ENCODE measurements at places on chromosomes 7 and 10.

DNA sequence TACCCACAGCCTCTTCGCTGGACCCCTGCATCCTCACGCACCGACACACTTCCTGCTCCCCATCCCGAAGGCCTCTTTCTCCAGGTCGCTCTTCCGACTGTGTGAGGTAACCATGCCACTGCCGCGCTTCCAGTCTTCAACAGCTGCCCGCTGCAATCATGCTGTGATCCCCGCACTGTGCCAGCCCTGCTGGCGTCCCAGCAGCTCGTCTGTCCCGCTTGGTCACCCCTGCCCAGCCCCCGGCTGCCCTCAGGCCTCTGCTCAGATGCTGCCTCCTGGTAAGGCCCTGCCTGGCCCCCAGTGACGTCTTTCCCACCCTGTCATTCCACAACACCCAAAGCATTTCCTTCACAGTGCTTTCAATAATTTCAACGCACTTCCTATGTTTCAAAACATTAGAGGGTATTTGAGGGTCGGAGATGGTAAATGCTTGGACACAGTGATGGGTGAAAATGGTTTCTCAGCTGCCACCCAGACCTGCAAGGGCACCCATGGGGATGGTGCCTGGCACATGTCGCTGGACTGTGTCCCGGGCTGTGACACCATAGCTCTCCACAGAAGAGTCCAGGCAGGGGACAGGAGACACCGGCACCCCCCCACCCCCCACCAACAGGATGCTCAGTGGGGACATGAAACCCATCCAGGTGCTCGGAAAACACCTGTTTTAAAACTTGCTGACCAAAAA is 125.2 kb downstream of the MAD1L1 start:
- DNase-seq, result no peak

DNA sequence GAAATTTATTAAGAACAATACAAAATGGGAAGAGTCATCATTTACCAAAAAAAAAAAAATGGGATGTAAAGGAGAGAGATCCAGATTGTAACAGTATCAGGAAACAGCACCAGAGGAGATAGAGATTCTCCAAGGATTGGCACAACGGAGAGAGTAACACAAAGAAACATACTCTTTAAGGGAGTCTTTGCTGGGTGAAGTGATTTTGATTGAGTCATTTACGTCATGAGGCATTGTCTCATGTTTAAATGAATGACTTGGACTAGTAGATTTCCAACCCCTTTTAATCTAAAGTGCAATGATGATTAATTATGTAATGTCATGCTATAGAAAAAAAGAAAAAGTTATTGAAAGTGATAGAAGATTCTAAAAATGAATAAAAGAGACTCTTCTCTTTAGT is 68.8 kb downstream of the ITGB8 start:
- peak; percentile 17 for DNase-seq

DNA sequence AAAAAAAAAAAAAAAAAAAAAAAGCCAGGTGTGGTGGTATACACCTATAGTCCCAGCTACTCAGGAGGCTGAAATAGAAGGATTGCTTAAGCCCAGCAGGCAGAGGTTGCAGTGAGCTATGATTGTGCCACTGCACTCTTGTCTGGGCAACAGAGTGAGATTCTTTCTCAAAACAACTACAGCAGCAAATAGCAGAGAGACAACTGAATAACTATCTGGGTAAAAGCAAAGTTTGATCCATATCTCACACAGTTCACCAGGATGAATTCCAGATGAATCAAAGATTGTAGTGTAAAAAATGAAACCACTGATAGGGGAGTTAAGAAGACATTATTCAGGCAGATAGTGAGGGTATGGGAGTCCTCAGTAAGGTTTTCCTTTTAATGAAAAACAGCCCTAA is 11.4 kb upstream of the NUB1 start:
- no peak for DNase-seq

- no peak for DNase-seq
Measured at GRCh38 chr10:7411671-7412128, 866 bp upstream of the SFMBT2 start.

GRCh38 chr10:7233259-7233991 is 177.4 kb downstream of the SFMBT2 start:
- no peak for DNase-seq

GRCh38 chr7:10718768-10719167 is 254.9 kb upstream of the PHF14 start:
- DNase-seq, result no peak

DNA sequence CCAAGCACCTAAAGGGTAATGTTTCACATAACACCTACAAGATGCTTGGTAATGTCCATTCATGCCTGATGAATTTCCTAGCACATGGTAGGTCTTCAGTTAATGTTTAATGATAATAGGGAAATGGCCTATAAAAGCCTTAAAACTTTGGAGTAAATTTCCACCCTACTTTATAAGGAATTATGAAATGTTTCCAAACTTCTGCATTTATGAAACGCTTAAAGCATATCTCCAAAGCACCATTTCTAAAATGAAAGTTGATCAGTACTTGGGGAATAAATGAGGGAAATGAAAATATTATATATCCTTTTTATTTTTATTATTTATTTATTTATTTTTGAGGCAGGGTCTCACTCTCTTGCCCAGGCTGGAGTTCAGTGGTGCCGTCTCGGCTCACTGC is 51.8 kb downstream of the INPP5F start:
- no peak for DNase-seq

DNA sequence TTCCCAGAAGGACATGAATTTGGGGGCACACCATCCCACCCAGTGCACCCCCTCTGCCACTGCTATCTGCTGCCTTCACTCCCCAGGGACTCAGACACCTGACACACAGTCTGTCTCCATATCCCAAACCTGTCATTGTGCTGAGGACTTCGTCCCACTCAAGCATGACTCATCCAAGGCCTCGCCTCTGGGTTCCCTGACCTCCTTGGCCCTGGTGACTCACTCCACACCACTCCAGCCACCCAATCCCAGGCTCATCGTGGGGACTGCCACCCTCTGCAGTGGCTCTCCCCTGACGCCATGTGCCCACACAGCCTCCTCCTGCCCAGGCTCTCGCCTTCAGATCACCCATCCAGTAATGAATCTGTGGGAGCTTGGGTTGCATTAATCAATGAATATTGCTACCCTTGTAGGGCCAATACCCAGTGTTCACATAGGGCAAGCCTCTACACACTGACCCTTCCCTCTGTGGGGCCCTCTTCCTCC is 6.6 kb upstream of the INSIG1 start:
- peak; percentile 66 for DNase-seq

DNA sequence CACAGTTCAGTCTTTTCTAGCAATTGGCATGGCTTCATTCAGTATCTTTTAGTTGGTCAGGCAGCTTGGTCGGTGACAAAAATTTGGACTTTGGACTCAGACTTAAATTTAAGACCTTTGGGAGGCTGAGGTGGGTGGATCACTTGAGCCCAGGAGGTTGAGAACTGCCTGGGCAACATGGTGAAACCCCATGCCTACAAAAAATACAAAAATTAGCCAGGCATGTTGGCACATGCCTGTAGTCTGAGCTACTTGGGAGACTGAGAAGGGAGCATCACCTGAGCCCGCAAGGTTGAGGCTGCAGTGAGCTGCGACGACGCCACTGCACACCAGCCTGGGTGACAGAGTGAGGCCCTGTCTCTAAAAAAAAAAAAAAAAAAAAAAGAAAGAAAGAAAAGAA is 19.5 kb upstream of the ITPRID1 start:
- DNase-seq, result no peak

DNA sequence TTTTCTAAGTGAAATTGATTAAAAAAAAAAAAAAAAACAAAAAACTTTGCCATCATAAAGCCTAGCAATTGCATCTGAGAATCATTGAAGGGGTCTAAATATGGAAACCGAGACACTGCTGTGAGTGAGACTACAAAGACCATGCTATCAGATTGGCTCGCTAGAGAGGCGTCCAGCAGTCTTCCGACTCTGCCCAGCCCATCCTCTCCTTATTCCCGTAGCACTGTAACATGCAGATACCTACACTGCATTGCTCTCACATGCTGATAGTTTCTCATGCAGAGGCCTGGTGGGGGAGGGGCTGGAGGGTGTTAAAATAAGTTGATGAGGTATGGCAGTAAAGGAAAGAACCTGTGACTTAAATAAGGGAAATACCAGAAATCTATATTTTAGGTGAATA is 130.7 kb downstream of the NRF1 start:
- DNase-seq, result no peak

GRCh38 chr7:138001529-138002095 is at the start of gene CREB3L2:
Gene CREB3L2, minus strand, starts transcription at chr7:138002086. Its CDS starts 381 bp downstream, at chr7:138001705.
- peak; percentile 57 for DNase-seq

DNA sequence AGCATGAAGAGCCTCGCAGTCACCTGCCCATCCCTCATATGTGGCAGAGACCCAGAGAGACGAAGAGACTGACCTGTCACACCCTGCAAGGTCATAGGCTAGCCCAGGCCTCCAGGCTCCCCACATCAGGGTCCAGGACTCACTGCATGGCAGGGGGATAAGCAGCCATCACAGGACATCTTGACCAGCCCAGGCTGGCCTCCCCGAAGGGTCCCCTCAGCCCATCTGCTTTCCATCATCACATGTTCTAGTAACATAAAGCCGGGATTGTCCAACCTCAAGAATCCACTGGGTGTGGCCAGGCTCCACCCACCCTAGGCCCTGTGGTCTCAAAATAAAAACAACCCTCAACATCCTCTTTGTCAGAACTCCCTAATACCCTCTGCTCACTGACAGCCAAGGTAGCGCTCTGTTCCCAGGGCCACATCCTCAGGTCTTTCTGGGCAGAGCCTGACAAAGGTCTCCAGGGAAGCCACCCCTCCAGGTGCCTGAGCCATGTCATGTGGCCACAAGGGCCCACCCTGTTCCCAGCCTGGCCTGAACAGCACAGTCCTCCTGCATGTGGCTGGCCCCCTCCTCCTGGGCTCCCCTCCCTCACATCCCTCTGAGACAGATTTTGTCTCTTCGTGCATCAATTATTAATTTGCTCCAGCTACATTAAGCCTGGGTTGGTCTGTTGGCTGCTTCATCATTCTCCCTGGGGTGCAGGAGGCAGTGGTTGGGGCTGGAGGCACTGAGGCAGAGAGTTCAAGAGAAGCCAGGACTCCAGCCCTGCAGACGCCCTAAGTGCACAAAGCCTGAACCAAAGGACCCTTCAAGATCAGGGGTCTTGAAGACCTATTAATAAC is 131.8 kb upstream of the UNC5B start:
- DNase-seq, result no peak

DNA sequence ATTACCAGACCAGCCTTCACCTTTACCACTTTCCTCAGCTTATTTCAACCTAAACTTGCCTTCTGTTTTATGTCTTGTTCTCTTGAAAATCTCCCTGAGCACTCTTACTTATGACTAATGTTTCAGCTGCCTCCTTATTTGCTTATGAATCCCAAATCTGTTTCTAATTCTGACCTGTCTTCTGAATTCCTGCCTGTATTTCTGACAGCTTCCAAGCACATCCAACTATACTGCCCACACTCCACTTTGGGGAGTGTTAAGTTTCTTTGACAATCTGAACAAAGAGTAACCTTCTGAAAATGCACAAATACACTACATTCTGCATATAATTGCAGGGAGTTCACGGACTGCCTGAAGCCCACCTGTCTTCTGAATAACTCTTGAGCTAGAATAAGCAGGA is 48.7 kb downstream of the ARMC3 start:
- no peak for DNase-seq
